ENCODE measurements at places on chromosomes 5 and 9.

GRCh38 chr5:149030392-149030791, 32.5 kb downstream of the SH3TC2 start:
- no peak for DNase-seq

DNA sequence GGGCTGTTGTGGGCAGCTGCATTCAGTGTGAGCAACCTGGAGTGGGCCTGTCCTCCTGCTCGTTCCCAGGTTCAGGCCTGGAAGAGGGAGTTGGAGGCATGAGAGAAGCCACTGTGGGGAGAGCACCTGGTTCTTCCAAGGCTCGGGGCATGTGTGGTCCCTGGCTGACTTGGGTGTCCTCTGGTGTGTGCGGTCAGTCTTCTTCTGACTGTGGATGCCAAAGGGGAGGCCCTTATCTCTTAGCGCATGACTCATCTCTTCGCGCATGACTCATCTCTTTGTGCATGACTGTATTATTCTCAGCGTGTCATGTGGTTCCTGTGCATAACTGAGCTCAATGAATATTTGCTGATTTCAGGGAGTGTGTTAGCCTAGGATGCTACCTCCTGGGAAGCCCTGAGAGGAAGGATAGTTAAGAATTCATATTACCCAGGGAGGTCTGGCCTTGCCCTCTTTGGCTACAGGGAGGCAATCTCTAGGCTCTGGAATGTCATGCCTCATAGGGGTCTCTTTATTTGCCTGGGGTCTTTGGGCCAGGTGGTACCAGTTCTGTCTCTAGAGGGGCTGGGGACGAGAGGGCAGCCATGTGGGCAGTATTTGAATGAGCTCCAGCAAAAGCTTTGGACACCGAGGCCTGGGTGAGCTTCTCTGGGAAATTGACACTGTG, 188.7 kb downstream of the HSPA4 start:
- DNase-seq = no peak

DNA sequence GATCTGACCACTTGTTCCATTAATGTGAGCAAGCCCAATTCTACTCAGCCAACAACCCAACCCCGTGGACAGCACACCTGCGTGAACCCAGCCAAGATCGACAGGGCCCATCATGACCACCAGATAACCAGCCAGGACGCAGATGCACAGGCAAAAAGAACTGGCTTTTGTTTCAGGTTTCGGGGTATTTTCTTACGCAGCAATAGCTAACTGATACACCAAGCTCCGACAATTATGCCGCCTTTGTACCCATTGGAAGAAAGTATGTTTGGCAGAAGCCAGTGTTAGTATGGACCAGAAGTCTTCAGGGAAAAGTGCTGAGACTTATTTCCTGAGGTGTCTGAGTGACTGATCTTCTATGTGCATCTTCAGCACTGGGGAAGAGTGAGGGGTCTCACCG, 6.0 kb upstream of the ADAMTS16 start:
- DNase-seq = no peak

DNA sequence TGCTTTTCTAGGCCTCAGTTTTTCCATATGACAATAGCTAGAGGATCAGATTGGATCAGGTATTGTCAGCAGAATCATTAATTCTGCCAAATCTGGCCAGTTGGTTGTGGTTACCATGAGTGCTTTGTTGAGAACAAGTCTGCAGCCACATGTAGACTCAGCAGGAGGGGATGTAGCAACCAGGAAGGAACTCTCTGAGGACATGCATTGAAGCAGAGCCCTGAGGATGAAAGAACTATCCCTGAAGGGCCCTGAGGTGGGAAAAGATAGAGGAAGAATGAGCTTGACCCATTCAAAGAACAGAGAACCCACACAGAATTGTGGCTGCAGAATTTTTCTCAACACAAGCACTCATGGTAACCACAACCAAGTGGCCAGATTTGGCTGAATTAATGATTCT, 60.1 kb upstream of the AFAP1L1 start:
- DNase-seq = no peak

GRCh38 chr9:97767891-97768290, 70.8 kb upstream of the XPA start:
- DNase-seq = no peak

- DNase-seq = no peak
These were observed 49.4 kb downstream of the MELK start for GRCh38 chr9:36622121-36622520.

GRCh38 chr5:159800131-159800840, 116.0 kb upstream of the ADRA1B start:
- no peak for DNase-seq

DNA sequence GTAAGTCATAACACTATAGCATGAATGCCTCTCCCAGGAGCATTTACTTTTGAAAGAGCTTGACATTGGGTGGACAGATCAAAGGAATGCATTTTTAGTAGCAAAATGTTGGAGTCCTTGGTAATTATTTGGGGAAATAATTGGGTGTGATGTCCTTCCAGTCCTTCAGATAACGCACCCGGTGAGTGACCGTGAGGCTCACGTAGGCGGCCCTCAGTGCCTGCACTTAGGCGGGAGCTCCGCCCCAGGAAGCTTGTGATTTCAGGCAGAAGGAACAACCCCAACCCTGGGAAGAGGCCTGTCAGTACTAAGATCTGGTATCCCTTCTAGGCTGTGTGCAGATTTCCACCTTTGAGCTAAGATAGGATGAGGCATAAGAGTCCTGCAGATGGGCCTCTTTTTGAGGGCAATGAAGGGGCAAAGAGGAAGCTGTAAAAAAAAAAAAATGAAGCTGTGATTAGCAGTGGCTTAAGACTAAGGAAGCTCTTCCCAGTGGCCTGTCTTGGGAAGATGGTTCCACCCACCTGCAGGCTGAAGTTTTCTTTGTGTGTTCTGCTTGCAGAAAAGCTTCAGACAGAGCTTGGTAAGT, 14.9 kb downstream of the BTNL9 start:
- no peak for DNase-seq

GRCh38 chr9:107566611-107567061, 77.1 kb upstream of the KLF4 start:
- no peak for DNase-seq

GRCh38 chr5:61306531-61307131, 25.4 kb upstream of the ZSWIM6 start:
- no peak for DNase-seq

GRCh38 chr9:109717342-109717741, 62.7 kb upstream of the PALM2AKAP2 start:
- no peak for DNase-seq

DNA sequence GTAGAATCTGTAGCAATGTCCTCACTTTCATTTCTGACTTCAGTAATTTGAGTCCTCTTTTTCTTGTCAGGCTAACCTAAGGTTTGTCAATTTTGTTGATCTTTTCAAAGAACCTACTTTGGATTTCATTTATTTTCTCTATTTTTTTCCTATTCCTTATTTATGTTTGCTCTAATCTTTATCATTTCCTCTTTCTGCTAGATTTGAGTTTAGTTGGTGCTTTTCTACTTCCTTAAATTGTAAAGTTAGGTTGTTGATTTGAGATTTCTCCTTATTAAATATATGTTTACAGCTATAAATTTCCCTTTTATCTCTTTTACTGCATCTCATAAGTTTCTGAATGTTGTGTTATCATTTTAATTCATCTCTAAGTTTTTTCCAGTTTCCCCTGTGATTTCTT, 75.1 kb upstream of the FAM120A start:
- no peak for DNase-seq

- DNase-seq = no peak
These were observed 825.1 kb upstream of the ARRDC3 start for GRCh38 chr5:92208265-92208664.

DNA sequence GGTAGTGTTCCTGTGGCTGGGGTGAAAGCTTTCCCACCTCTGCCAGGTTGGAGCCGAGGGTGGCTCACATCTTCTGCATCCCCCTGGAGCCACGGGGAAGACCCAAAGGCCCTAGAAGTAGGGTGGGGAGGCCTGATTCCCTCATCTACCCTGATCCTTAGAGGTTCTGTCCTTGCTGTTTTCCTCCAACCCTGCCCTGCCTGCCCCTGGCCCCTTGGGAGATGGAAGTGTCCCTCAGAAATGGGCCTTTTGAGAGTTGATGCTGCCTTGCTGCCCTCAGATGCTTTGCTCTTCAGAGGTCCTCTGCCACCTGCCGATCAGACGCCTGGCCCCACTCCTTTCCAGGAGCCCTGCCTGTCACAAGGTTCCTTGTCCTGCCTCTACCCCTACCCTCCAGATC, 6.3 kb downstream of the CCL19 start:
- no peak for DNase-seq

DNA sequence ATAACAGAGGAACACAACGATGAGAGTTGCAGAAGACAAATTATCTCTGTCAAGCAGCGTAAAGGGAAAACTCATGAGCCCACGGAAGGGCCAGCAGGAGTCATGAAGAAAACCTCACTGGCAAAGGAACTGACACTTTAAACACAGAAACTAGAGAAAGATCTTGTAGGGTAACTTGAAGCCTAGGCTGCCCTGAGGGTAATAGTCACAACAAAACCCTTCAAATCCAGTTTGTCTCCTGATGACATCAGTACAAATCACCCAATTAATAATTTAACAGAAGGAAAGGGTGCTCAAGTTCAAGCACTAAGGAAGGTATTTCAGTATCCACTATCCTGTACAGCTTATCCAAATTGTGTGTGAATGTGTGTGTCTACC, 549.1 kb downstream of the MTRR start:
- no peak for DNase-seq

DNA sequence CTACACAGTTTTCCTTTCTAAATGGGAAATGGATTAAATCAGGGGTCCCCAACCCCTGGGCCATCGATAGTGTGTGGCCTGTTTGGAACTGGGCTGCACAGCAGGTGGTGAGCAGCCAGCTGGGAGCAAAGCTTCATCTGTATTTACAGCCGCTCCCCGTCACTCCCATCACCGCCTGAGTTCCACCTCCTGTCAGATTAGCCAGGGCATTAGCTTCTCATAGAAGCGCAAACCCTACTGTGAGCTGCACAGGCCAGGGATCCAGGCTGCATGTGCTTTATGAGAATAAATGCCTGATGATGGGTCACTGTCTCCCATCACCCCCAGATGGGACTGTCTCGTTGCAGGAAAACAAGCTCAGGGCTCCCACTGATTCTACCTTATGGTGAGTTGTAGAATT, 41.2 kb upstream of the FLT4 start:
- DNase-seq = no peak

- no peak for DNase-seq
These were observed 453.8 kb upstream of the ZNF608 start for GRCh38 chr5:125199968-125200865.

- DNase-seq = no peak
These were observed 2.1 kb downstream of the SPATA31E1 start for GRCh38 chr9:87884578-87885459.

DNA sequence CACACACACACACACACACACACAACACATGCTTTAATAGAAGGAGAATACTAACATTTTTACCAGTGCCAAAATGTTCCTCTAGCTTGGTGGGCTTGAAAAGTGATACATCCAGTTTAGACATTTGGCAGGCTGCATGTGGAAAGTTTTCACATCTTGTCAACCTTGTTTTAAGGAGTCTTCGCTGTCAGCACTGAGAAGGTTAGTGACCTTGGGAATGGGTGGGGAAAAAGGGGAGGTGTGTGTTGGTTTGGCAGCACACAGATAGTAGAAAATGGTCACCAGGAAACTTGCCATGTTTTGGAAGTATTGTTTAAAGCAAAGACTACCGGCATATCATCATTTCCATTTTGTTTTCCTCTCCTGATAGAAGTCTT, 346.5 kb upstream of the ADAMTSL1 start:
- DNase-seq = no peak

DNA sequence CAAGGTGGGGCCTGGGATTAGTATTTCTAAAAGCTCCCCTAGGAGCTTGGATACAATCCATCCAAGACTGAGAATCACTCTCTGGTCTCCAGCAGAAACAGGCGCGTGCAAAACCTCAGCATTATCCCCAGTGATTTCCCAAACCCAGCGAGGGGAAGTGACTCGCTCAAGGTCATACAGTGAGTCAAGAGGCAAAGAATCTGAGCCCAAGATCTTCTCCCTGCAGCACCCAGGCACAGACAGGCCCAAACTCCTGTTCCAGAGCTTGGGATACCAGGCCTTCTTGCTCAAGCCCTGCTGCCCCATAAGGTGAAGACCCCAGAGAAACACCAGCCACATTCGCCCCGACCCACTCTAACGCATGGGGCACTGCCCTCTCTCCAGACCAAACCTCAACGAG, 33.2 kb downstream of the SHB start:
- DNase-seq = no peak

DNA sequence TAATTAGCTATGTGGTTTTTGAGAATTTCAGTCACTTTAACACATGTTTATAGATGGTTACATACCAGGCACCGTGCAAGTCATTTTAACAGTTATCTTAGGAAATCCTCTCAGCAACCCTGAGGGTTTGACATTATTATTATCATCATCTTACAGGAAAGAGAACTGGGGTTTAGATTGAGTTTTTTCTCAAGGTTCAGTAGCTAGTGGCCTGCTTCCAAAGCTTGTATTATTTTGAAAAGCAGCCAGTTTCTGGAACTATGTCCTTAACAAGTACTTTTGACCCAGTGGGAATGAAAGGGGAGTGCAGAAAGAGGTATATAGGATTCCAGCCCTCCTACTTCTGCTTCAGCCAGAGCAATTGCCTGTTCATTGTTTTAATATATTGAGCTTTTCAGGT, 157.5 kb downstream of the COMMD10 start:
- DNase-seq = no peak

GRCh38 chr9:105673850-105674387, 11.7 kb downstream of the TAL2 start:
- DNase-seq = no peak

GRCh38 chr9:114746591-114747346, 59.1 kb downstream of the TNFSF15 start:
- no peak for DNase-seq

GRCh38 chr9:111909444-111909843, 12.8 kb downstream of the UGCG start:
- no peak for DNase-seq

GRCh38 chr9:104082168-104082567, 11.9 kb upstream of the SMC2 start:
- no peak for DNase-seq

GRCh38 chr9:95874989-95875304, 544 bp upstream of the ERCC6L2 start:
- no peak for DNase-seq

GRCh38 chr5:149450199-149450598, 71.1 kb upstream of the IL17B start:
- DNase-seq = no peak

- DNase-seq = no peak
These were observed 307.2 kb downstream of the MTRR start for GRCh38 chr5:8176101-8176693.

DNA sequence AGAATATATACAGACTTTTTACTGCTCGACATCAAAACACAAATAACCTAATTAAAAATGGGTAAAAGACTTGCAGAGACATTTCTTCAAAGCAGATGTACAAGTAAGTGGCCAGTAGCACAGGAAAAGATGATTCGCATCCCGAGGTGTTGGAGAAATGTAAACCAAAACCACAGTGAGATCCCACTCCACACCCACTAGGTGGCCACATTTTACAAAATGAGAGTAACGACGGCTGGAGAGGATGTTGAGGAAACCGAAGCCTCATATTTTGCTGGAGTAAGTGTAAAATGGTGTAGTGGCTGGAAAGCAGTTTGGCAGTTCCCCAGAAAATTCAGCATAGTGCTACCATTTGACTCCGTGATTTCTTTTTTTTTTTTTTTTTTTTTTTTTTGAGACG, 21.3 kb upstream of the GBGT1 start:
- peak; percentile 71 for DNase-seq

- DNase-seq = no peak
These were observed 77.4 kb downstream of the ZNF618 start for GRCh38 chr9:113953531-113953930.

GRCh38 chr5:131541762-131542161, 93.3 kb downstream of the RAPGEF6 start:
- no peak for DNase-seq

Data from right renal pelvis (tissue), 4 donors.